ENCODE measurements at places on chromosomes 3 and 15. TPM values are rescaled to one million over a fixed set of nuclear protein-coding genes. Genes with fewer than 3 reads are reported as not detected.

The GPR149 gene
- not detected for total RNA-seq

The PLA2G4F gene
- not detected for total RNA-seq

DNA sequence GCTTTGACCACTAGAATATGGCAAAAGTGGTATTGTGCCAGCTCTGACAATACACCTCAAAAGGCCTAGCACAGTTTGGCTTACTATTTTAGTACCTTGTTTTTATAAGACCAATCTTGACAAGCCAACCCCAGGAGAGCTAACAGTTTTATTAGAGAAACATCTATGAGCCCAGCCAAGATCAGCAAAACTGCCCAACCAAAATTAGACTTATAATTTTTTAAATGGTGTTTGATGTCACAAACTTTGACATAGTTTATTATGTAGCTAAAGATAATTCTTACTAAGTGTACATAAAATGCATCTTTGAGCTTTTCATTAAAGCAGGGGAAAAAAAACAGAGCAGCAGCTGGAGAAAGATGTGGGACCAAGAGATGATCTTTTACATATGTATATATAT lies 537.5 kb downstream of the ZPLD1 start:
- DNase-seq = no peak

GRCh38 chr15:69059557-69059943 lies 45.1 kb downstream of the NOX5 start:
- no peak for DNase-seq

DNA sequence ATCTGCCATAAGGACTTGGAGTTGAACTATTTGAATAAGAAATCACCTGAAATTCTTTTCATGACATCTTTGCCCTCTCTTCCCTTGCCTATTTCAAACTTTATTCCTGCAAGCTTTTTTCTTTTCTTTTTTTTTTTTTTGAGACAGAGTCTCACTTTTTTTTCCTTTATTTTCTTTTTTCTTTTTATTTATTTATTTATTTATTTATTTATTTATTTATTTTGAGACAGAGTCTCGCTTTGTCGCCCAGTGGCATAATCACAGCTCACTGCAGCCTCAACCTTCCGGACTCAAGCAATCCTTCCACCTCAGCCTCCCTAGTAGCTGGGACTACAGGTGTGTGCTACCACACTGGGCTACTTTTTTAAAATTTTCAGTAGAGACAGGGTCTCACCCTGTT lies 369.3 kb upstream of the ATP11B start:
- DNase-seq = no peak

DNA sequence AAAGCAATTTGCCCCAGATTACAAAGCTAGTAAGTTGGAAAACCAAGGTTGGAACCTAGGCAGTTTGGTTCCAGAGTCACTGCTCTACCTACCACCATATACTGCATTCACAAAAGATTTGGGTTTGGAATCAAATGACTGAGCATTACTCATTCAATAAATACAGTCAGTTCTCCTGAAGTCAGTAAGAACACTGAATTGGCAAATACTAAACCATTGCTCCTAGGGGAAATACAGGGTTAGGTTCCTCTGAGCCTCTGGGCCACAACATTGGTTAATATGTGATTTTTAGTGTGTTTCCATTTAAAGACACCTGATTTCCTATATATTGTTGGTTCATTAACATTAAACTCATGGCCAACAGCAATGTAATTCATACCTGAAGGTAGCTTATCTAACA lies 2.1 kb upstream of the EIF5A2 start:
- DNase-seq = no peak

GRCh38 chr3:64621275-64621674 lies 66.5 kb downstream of the ADAMTS9 start:
- DNase-seq = no peak

- DNase-seq = peak; percentile 79
Observed at GRCh38 chr15:83292317-83292716, 7.9 kb upstream of the BNC1 start.

GRCh38 chr15:67564968-67565345 lies 22.5 kb downstream of the MAP2K5 start:
- no peak for DNase-seq

DNA sequence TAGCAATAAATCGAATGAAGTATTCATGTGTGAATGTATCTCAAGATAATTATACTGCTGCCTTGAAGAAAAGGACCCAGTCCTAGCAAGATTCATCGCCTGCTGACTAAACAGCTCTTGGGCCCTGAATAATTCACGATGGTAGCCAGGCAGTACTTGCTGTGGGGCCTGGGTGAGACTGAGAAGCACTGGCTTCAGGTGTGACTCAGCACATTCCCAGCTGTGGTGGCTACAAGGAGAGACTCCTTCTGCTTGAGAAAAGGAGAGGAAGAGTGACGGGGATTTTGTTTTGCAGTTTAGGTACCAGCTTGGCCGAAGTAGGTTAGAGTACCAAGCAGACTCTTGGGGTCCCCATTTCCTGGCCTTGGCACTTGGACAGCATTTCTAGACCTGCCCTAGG lies 47.6 kb upstream of the CD200R1L start:
- DNase-seq = peak; percentile 16

GRCh38 chr3:188335656-188336055 lies 181.7 kb downstream of the LPP start:
- no peak for DNase-seq

DNA sequence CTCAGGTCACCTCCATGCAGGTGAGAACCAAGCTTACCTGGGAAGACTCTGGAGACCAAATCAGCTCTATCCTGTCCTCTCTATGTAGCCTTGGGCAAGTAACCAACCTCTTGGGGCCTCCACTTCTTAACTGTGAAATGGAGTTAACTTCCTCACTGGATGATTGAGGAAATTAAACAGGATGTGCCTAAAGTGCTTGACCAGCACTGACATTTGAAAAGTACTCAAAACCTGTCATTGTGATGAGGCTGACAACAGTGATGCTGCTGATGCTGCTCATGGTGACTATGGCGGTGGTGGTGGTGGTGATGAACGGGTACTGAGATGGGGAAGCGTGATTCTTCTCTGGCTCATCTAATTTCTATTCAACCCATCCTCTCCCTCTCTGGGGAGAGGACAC lies 22.3 kb downstream of the VIPR1 start:
- no peak for DNase-seq

DNA sequence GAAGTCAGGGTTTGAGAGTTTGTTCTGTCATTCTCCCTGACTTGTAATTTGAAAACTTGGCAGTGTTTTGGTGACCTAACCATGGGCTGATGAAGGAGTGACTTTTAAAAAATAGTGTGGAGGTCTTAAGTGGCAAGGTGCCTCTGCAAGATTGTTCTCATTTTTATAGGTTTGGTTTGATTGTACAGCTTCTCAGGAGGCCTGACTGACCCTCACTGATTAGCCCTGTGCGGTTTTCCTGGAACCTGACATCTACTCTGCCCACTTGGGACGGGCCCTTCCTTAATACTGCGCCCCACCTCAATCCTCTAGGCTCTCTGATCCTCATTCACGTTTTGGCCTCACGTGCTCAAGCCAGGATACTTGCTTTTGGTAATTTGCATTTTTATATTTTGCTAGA lies 2.8 kb downstream of the UBE2E1 start:
- no peak for DNase-seq

DNA sequence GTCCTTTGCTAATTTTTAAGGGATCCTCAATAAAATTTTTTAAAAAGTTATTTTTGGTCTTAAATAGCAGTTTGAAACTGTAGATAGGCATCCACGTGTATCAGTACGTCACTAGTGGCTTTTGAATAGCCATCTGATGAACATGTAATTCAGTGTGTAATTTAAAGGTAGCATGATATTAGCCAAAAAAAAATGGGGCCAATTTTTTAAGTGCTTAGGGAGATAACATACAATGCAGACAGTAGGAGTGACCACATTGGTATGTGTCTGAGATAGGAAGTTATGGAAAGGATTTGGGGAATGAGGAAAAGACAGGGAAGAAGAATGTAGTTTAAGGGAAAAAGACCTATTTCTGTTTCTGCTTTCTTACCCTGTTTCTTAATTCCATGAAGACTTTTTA lies 2.5 kb downstream of the AP4E1 start:
- peak; percentile 25 for DNase-seq

DNA sequence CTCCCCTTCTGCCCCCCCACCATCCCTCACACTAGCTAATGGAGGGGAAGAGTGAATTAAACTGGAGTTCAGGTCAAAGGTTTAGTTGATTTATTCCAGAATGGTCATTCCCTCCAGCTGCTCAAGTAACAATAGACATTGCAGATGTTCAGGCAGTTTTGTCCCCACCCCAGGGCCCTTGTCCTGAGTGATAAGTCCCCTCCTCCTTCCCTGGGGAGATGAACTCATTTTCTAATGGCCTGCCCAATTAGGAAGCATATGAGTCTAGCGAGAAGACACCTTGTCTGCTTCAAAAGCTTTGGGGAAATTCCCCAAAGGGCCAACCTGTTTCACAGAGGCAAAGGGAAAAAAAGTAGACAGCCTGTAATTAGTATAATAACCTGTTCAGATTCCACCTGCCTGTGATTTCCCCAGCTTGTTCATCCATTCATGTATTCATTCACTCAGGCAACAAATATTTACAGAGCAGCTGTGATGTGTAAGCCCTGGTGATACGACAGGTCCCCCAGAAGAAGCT lies 165.3 kb downstream of the SHQ1 start:
- DNase-seq = no peak

- DNase-seq = no peak
Observed at GRCh38 chr3:102460579-102460978, 25.8 kb downstream of the ZPLD1 start.

- DNase-seq = peak; percentile 74
Observed at GRCh38 chr3:35932995-35933394, 293.7 kb downstream of the ARPP21 start.

DNA sequence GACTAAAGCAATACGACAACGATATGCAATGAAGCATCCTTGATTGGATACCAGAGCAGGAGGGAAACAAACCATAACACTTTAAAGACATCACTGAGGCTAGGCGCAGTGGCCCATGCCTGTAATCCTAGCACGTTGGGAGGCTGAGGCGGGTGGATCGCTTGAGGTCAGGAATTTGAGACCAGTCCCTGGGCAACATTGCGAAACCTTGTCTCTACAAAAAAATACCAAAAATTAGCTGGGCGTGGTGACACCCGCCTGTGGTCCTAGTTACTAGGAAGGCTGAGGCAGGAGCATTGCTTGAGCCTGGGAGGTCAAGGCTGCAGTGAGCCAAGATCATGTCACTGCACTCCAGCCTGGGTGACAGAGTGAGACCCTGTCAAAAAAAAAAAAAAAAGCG lies 33.9 kb upstream of the BHLHE40 start:
- DNase-seq = no peak

DNA sequence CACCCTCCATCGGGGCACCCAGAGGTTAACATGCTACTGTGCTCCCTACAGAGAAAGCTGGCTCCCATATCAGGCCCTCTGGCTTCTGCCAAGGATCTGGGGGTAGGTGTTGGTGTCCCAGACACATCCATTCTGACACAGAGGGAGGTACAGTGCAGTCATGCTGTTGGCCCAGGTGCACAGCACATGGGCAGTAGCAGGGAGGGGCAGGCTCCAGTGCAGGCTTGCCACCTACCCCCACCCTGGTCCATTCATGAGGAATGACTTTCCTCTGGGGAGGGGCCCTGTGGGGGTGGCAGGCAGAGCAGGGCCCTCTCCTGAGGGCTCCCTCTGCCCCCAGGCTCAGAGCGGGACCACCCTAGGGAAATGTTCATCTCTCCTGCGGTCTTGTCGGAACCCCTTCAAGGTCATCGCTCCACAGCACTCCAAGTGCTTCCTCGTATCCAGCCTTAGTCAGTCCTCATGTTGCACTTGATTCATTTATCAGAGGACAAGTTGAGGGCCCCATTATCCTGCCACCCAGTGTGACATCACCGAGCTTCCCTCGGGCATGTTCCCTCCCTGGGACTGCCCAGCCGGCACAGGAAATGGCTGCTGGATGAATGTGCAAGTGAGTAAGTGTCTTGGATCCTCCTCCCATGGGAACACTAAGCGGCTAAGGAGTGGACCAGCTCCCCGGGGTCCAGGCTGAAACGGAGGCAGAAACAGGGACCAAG lies 10.0 kb downstream of the DUSP7 start:
- DNase-seq = peak; percentile 99

- no peak for DNase-seq
Observed at GRCh38 chr3:142889212-142890014, 530 bp upstream of the PCOLCE2 start.

DNA sequence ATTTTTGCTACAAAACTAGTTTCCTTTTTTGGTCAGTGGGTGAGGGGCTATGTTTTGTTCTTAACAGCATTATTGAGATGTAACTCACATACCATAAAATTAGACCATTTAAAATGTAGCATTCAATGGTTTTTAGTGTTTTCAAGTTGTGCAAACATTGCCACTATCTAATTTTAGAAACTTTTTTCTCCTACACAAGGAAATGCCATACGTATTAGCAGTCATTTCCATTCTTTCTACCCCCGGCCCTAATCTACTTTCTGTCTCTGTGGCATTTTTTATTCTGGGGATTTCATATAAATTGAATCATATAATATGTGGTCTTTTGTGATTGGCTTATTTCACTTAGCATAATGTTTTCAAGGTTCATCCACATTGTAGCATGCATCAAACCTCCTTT lies 55.0 kb upstream of the TIPARP start:
- DNase-seq = no peak

DNA sequence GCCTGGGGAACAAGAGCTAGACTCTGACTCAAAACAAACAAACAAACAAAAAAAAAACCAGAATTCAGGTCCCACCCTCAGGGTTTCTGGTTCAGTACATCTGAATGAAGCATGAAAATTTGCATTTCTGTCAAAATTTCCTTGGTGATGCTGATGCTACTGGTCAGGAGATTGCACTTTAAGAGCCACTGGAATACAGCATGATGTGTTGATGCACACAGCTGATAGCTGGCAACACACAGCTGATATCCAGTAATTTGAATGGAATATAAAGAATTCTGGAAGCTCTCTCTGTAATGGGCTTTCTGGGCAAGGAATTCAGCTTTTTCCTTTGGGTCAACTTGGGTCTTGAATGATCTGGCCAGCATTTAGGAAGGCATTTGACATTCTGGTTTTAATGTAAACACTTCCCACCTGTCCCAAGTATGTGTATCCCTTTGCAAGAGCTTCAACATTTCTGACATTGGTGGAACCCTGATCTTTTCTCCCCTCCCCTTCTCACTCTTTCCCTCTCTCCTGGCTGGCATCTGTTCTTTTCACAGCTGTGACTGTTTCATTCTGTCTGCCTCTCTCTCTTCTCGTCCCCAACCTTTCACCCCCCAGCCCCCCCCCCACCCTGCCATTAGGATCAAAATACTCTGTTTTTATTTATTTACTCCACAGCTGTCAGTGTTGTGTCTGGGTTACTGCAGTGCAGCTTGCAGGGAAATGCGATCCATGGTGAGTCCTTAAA lies 189.5 kb downstream of the TPRG1 start:
- DNase-seq = no peak

DNA sequence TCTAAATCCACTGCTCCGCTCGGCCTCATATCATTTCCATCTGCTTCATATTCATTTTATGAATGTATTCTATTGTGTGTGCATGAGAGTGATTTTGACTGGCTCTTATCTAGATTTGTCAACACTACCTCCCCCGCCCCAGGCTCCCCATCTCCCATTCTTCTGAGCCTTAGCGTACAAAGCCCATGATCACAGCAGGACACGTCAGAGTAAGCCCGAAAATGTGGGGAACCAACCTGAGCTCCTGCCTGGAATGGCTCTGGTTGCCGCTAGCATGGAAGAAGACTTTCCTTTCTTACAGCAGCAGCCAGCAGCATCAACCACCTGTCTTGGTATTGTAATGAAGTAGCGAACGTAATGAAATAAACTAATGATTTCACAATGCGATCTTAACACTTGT lies 61.4 kb downstream of the GABRB3 start:
- DNase-seq = no peak

Measured in HFFc6 (cell line).